Heart left ventricle (tissue), 16 donors: ENCODE measurements at places on chromosomes 6 and 20. TPM values are rescaled to one million over a fixed set of nuclear protein-coding genes. Genes with fewer than 3 reads are reported as not detected.

Gene C20orf202
- total RNA-seq = 0.29 TPM

Gene RREB1
- total RNA-seq = 48.6 TPM

Gene LY6G6F
- not detected for total RNA-seq

Gene SMIM28
- total RNA-seq = not detected

Gene HLA-DRA
- 57.4 TPM for total RNA-seq

DNA sequence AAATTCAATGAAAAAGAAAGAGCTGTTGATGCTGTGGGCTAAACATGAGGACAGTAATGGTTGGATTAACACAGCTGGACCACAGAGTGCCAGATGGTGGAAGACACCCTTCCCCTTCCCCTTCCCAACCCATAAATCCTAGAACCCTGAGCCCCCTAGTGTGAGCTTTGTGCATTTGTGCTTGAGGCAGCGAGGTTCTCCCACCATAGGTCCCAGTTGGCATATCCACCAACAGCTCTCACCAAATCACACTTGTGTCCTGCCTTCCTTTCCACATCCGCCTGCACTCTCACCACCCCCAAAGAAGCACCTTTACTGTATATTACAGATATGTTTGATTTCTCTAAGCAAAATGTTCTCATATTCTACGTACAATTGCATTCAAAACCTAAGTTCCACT, 32.8 kb upstream of the HBS1L start:
- DNase-seq = no peak

GRCh38 chr6:167578371-167578901, 248.3 kb upstream of the AFDN start:
- DNase-seq = no peak

DNA sequence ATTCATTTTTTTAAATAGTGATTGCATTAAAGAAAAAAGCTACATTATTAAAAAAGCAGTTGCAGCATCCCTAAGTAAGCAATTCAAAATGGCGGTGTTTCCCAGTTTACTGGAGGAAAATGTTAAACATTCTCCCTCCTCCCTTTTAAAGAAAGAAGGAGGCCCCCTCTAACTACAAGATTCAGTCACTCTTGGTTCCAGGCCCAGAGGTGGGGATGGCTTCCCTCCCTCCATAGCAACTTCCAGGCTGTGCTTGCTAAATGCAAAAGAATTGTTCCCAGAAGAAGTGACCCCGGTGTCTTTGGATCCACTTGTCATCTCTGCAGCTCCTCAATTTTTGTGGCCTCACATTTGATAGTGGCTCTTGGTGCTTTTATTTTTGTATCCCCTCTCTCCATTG, 165.9 kb downstream of the SOBP start:
- DNase-seq = no peak

DNA sequence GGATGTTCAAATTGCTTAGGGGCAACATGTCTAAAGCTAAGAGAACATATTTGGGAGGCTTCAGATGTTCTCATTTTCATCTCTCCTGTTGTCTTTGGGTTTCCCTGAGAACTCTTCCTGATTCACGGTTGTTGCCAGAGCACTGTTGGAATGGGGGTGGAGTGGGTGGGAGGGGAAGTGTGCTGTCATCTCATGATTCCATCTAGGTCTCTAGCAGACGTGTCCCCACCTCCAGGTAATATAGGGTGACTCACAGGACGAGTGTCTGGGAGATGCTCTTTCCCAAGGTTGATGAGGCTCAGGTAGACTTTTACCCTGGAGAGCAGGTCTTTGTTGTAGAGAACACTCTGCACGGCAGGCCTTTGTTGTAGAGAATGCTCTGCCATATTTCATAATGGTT, 636.9 kb downstream of the QKI start:
- no peak for DNase-seq

DNA sequence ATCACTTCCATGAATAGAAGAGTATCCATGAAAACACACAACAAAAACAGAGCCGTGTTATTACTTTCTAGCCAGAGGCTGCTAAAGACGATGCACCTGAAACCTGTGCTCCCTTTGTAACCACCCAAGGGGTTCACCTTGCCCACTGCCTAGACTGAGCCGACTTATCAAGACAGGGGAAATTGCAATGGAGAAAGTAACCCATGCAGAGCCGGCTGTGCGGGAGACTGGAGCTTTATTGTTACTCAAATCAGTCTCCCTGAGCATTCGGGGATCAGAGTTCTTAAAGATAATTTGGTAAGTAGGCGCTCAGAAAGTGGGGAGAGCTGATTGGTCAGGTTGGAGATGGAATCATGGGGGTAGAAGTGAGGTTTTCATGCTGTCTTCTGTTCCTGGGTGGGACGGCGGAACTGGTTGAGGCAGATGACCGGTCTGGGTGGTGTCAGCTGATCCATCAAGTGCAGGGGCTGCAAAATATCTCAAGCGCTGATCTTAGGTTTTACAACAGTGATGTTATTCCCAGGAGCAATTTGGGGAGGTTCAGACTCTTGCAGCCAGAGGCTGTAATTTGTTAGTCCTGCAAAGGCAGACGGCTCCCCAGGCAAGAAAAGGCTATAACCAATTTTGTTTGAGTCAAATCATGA, 366.6 kb downstream of the PREX1 start:
- no peak for DNase-seq

GRCh38 chr20:45049438-45049837, 51.5 kb downstream of the KCNS1 start:
- DNase-seq = no peak

- DNase-seq = no peak
Measured at GRCh38 chr20:49091762-49092161, 45.6 kb downstream of the CSE1L start.

- no peak for DNase-seq
Measured at GRCh38 chr20:63295846-63296245, 2.9 kb downstream of the COL20A1 start.

- DNase-seq = no peak
Measured at GRCh38 chr20:21632735-21633053, 72.8 kb upstream of the PAX1 start.

GRCh38 chr6:103367212-103367611, 1492.5 kb downstream of the HACE1 start:
- no peak for DNase-seq

DNA sequence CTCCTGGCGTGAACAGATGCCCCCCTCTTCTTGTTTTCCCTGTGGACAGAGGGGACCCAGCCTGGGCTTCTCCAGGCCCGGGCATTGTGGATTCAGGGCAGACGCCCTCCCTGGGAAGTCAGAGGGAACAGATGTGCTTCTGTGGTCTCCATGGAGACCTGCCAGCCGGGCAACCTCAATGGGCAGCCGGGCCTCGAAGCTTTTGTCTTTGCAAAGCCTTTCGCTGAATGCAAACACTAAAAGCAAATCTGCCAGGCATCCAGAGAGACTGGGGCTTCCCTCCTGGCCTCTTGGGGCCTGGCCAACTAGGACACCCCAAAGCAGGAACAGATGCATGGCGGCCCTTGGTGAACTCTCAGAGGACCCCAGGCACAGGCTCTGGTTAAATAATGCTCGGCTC, 370.0 kb upstream of the SULF2 start:
- DNase-seq = no peak

- no peak for DNase-seq
Measured at GRCh38 chr6:105537981-105538578, 135.2 kb upstream of the PREP start.

- DNase-seq = no peak
Measured at GRCh38 chr6:99745651-99746050, 139.0 kb downstream of the PRDM13 start.

GRCh38 chr6:118174071-118174470, 267.0 kb downstream of the SLC35F1 start:
- DNase-seq = no peak

- no peak for DNase-seq
Measured at GRCh38 chr20:48686238-48687116, 141.3 kb downstream of the PREX1 start.
